ENCODE measurements at places on chromosomes 3 and 15.

DNA sequence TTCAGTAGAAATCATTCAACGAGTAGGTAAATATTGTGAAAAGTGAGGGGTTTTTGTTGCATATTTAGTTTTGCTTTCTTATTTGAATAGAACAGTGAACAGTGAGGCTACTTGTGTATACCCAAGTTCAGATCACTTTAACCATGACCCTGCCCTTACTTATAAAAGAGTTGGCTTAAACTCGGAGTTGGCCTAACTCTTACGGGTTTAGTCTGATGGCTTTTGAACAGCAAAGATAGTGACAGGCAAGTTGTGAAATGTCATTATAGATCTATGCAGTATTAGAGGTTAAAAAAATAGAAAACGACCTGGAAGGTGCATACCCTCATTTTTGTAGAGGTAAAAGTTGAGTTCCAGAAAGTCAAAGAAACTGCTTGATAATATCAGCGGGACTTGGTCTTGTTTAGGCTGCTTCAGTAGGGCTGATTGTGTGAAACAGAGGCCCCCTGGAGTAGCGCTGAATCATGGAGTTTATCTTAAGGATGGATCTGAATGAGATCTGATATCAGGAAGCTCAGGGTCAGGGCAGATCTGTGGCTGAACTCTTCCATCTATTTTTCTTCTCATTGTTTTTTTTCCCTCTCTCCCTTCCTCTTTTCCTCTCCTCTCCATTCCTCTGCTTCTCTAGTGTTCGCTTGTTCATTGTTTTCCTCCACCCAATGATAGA lies 359.8 kb downstream of the LPP start:
- no peak for DNase-seq

GRCh38 chr15:38554354-38554753 lies 10.3 kb downstream of the RASGRP1 start:
- DNase-seq: no peak

DNA sequence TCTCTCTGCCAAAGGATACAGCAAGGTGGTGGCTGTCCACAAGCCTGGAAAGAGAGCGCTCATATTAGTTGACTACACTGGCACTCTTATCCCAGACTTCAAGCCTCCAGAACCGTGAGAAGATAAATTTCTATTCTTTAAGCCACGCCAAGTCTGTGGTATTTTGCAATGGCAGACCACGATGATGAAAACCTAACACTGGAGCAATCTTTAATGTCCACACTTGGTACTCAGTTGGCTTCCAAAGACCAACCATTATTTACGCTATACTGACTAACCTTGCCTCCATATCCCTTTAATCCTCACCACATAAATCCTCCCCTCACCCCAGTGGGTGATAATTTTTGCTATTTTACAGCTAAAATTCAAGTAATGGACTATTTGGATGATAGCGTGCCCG lies 16.9 kb upstream of the LACTB start:
- no peak for DNase-seq

DNA sequence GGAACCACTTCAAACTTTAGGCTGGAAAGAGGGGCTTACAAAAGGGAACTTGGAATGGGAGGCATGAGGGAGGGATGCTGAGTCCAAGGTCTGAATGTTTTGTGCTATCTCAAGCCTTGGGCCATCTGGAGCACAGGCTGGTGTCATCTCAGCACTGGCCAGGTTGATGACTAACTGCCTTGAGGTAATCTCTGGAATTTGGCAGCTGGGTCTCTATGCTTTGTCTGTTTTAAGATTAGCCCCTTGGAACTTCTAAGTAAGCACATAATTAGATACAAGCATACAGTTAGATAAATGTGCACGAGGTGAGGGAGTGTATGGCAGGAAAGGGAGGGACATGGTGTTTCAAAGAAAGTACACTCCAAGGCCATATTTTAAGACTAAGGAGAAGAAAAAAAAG lies 252.4 kb upstream of the CCDC54 start:
- DNase-seq: peak; percentile 35

GRCh38 chr15:29724026-29724425 lies 98.2 kb downstream of the TJP1 start:
- no peak for DNase-seq

Measured in right cardiac atrium (tissue), 5 donors.